ENCODE measurements at places on chromosomes 3 and 15.
A peak's percentile ranks its signal among the peaks of the same experiment; 100 is the strongest.

- DNase-seq = no peak
Measured at GRCh38 chr3:103991461-103992115, 1375.1 kb upstream of the ALCAM start.

DNA sequence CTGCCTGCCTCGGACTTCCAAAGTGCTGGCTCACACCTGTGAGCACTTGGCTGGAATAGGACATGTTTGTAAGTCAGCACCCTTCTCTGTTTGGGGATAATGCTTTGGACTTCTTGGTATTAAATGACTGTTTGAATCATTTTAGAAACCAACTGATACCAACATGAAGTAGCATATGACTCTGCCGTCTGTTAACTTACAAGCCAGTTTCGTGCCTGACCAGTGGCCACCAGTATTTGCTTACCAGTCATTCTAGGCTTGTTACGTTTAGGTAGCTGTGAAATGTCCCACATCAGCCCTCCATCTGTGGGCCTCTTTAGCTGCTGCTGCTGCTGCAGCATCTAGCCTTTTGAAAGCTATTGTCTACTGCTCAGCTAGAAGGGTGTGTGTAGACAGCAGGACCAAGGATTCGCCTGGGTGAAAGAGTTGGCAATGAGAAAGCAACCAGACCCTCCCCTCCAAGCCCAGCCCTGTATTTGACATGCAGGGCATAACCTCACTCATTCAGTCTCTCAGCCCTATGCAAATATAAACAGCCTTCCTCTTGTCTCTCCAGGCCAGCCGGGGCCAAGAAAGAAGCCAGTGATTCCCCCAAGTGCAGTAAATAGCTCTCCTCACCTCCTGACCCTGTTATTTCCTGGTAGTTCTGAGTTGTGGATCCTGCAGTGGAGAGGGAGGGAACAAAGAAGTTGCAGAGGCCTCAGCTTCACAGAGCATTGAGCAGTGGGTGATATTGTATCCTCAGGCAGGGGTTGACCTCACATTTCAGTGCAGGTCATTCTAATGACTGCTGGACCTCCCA is 51.0 kb downstream of the NKIRAS1 start:
- no peak for DNase-seq

DNA sequence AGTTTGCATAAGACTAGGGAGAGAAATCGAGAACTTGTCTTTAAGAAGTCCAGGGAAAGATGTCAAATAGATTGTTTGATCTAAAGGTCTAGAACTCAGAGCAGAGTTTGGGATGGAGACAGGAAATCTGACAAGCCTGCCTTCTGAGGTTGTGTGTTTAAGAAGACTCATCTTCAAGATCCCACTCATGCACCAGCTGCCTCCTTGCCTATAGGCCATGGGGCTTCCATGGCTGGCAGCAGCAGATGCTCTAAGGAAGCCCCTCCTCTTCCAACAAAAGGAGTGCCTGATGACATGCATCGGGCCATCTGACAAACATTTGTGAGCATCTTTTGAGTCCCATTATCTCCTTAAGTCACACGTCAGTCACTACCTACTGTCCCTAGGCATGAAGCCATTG is 47.4 kb downstream of the WNT5A start:
- DNase-seq = no peak

DNA sequence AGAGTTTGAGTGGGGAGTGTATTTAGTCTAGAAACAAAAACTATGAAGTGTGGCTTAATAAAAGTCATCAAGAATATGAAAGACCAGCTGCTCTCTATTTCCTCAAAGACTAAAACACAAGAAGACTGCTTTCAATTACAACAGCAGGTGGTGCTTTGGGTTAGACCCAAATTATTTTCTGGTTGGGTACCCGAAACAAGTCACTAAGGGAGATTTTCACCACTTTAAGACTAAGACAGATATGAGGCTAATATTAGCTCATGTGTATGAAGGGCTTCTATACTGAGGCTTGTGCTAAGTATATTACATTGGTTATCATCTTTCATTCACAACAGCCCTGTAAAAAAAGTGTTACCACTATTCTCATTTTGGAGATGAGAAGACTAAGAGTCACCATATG is 43.1 kb downstream of the COL8A1 start:
- DNase-seq = no peak

- DNase-seq = no peak
Measured at GRCh38 chr3:71600646-71601288, 17.2 kb upstream of the FOXP1 start.

DNA sequence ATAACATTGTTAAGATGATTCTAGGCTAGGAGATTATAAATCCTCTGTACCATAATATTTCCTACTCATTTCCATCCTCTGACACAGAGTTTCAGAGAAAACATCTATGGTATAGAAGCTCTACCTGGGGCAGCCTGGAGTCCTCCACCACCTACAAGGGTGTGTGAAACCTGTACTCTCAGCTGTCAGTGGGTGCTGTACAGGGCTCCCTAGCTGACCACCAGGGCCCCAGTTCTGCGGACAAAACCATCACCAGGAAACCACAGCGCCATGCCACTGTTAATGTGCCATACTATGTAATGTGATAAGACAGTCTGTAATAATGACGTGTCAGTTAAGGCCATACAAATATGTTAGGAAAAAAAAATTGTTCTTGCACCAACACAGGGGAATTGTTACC is 7.1 kb downstream of the RORA start:
- DNase-seq = no peak

DNA sequence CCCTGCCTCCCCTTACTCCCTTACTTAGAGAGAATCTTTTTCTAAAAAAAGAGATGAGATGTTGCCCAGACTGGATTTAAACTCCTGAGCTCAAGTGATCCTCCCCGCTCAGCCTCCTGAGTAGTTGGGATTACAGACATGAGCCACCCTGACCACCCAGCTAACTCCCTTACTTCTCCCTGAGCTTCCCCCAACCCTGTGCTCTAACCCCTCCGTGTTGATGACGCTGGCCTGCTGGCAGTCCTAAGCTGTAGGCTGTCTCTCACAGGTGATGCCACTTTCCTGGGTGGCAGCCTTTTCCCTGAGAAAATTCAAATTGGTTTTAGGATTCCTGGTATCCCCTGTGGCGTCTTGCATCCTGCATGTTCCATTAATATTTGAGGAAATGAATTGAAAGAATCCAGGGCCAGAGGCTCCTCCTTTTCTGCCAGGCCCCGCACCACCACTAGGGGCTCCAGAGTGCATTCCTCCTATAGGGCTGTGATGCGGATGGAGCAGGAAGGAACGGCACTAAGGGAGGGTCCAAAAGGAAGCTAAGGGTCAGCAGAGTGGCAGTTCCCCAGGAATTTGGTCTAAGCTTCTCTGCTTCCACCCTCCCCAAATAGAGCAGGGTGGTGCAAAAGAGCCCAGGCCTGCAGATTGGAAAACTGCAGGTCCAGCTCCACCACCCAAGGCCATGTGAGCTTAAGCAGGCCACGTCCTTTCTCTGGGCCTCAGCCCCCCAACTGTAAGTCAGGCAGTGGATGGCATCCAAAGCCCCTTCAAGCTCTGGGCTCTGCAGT is 101.1 kb downstream of the DAPK2 start:
- DNase-seq = peak; percentile 82

DNA sequence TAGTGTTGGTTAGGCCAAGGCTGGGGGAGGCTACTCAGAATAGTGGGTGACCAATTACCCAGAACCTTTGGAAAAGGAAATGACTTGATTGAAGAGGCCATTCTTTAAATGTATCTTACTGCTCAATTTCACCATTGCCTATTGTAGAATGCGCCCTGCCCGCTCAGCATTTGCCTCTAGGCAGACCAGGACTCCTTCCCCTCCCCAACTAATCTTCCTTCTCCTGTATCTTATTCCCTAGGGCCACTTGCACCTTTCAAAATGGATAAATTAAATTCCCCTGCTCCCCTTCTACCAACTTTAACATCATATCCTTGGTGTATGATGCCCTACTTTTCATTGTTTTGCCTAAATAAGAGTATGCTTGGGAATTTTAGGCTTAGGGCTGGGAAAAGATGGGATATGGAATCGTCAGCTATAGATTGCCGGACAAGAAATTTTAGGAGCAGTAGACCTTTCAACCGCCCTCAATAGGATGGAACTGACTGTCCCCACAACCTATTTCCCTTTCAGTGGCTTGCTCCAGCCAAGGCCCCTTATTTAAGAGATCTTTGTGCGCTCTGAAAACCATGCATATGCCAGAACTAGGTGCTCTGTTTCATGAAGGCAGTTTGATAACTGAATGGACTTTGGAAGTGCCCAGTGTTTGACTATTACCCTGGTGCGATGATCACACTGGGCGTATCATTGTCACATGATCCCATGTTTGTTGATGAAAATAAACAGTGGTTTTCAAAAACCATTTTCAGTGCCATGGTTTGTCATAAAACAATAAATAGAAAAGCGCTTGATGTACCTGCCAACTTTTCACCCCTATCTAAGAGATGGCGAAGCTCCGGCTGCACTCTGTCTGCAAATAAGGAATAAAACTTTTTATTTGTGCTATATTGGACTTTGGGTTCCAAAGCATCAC is 74.3 kb upstream of the TSEN2 start:
- DNase-seq = no peak

DNA sequence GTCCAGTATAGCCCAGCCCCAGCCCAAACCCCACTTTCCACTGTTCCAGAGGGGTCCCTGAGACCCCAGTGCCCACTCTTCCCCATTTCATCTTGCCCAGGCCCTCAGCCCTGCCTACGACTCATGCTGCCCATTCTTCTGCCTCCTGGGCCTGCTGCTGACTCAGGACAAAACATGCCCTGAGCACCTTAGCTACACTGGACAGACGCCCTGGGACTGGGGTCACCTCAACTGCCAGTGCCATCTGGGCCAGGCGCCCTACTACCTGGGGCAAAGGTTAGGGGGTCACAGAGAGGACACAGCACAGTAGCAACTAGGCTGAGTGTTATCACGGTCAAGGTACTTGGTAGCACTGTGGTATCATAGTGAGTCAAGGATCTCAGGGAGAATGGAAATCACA is 2.6 kb upstream of the LAMB2 start:
- no peak for DNase-seq

- no peak for DNase-seq
Measured at GRCh38 chr3:10437272-10437994, 68.0 kb downstream of the ATP2B2 start.

- DNase-seq = no peak
Measured at GRCh38 chr3:120489421-120489820, 38.6 kb upstream of the FSTL1 start.

- DNase-seq = no peak
Measured at GRCh38 chr3:6326771-6327170, 534.1 kb upstream of the GRM7 start.

DNA sequence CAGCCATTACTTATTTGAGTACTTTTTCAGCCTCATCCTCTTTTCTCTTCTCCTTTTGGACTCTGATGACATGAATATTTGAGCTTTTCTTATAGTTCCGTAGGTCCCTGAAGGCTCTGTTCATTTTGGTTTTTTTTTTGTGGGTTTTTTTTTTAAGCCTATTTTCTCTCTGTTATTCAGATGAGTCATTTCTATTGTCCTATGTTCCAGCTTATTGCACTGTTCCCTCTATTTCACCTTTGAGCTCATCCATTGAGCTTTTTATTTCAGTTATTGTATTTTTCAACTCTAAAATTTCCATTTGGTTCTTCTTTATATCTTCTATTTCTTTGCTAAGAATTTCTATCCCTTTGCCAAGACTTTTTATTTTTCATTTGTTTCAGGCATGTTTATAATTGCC is 7.2 kb upstream of the MGLL start:
- DNase-seq = no peak

- no peak for DNase-seq
Measured at GRCh38 chr3:129349791-129350190, 71.1 kb downstream of the HMCES start.

DNA sequence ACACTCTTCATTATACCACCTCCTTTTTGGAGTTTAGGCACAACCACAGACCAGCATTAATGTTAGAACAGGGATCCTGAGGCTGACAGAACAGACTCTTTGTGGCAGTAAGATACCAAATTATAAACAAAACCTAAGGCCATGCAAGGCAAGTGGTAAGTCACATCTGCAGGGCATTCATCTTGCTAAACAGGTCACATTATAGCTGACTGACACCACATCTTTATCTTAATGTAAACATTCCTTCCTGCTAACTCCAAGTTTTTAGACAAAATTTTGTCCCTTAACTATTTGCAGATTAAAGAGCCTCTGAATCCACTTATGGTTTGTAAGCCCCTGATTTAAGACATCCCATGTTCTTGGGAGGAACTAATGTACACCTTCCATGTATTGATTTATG is 500.6 kb downstream of the PYDC2 start:
- DNase-seq = no peak

GRCh38 chr3:140509534-140509933 is 168.3 kb upstream of the TRIM42 start:
- DNase-seq = no peak

DNA sequence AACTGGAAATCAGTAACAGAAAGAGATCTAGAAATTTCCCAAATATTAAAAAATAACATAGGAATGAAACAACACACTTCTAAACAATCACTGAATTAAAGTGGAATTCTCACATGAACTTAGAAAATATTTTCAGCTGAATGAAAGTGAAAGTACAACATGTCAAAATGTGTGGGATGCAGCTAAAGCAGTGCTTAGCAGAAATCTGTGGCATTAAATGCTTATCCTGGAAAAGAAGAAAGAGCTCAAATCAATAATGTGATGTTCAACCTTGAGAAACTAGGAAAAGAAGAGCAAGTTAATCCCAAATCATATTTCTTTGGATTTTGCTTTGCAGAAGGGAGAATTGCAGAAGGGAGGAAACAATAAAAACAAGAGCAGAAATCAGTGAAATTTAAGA is 98.2 kb upstream of the NR2E3 start:
- no peak for DNase-seq

DNA sequence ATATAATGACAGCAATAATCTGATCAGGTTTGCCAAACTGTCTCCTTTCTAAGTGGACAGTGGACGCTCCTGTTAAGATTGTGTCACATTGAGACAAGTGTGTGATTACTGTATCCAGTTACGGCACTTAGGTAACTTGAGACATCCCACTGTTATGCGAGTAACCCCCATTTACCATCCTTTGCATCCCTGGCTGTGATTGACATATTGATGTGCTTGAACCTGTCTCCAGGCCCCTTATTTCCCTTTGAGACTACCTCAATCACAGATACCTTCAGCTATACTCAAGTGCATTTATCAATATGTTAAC is 785.2 kb downstream of the NR2F2 start:
- DNase-seq = no peak

- DNase-seq = peak; percentile 65
Measured at GRCh38 chr3:38165722-38166387, 518 bp downstream of the OXSR1 start.

DNA sequence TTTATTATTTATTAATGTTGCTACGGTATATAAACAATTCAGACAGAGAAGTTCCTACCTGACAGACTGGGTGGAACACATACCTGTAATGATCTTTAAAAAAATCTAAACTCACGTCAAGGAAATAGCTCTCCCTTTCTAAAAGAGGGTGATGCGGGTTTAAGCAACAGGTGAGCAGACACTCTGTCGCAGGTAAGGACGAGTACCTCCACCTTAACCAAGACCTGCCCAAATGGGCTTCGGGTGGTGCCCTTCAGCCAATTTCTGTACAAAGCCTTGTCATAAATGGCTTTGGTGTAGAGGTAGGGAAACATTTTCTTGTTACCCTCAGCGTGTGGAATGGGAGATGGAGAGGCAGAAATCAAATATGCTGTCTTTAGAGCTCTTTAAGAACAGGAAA is 67.0 kb downstream of the CHSY1 start:
- no peak for DNase-seq

All from heart right ventricle (tissue), 16 donors.